RPMI7951 (cell line): ENCODE measurements at places on chromosomes 2 and 18. TPM values are rescaled to one million over a fixed set of nuclear protein-coding genes. Genes with fewer than 3 reads are reported as not detected.

- no peak for DNase-seq
These were observed 546.7 kb upstream of the ID2 start for GRCh38 chr2:8134985-8135682.

DNA sequence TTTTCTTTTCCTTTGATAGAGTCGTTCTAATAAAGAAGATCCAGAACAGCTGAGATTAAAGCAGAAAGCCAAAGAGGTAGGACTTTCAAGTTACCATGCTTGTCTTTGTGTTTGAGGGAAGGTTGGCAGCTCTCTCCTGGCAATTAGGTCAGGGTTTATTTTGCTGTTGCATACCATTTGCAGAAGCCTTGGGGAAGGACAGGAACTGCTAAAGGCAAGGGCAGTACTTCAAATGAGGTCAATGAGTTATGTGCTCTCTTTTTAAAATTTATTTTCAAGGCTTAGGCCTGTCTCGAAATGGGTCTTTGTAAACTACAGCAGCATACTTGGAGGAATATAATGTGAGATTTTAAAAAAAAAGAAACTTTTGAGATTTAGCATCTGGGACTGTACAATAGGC lies 108.9 kb downstream of the TAF4B start:
- peak; percentile 24 for DNase-seq

DNA sequence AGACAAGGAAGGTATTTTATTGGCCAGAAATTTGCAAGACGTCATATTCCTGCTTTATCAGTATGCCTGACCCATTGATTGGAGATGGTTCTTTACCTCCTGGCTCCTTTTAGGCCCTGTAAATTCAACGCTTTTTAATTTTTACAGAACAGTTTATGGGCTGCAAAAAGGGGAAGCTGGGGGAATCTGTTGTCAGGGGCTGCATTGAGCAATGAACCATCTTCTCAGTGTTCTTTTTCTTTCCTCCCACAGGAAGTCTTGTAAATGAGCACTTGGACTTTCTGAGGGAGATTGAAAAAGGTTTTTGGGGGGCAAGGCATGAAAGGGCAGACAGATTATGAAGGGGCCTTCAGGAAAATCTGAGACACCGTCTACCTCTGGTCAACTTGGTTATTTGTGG lies 503.6 kb upstream of the TNP1 start:
- DNase-seq: no peak

GRCh38 chr2:207274530-207275189 lies 108.9 kb upstream of the KLF7 start:
- DNase-seq: no peak

DNA sequence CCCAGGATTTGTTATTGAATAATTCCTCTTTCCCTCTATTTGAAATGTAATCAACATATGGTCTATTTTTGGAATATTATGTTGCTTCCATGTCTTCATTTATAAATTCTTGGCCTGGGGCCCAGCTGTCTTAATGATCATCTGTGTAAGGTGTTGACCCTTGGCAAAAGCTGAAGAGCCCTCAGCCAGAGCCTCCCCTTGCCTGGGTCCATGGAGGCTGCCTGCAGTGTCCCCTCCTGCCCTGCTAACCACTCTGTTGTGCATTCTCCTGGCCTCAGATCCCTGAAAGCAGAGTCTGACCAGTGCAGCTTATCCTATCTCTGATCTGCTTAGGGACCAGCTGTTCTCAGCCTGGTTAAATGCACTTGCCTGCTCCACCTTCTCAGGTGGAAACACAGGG lies 226.1 kb upstream of the APCDD1 start:
- peak; percentile 13 for DNase-seq

- DNase-seq: no peak
These were observed 160.6 kb downstream of the GALNT3 start for GRCh38 chr2:165633431-165633830.

- DNase-seq: no peak
These were observed 12.6 kb upstream of the COL6A3 start for GRCh38 chr2:237426517-237426916.

- DNase-seq: peak; percentile 100
These were observed 14.1 kb upstream of the CHRNA1 start for GRCh38 chr2:174778085-174778981.

- no peak for DNase-seq
These were observed 616.6 kb upstream of the FSHR start for GRCh38 chr2:49770919-49771318.

DNA sequence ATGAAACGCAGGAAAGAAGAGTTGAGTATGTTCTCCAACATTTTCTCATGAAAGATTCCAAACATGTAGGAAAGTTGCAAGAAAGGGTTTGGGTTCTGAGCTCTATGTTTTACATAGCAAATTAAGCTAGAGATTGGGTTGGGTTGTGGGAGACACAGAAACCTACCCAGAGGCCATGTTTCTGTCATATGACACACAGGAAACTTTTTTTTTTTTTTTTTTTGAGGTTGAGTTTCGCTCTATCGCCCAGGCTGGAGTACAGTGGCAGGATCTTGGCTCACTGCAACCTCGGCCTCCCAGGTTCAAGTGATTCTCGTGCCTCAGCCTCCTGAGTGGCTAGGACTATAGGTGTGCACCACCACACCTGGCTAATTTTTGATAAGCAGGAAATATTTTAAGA lies 57.6 kb downstream of the DOCK10 start:
- peak; percentile 67 for DNase-seq

DNA sequence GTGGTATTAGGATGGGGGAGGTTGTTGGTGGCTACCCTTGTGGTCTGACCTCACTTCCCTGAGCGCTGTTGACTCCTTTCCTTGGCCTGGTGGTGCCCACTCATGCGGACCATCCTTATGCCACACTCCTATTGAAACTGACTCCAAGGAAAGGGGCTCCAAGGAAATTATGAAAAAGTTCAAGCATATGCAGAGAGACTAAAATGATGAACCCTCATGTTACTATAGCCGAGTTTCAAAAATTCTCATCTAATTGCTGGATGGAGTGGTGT lies 96.2 kb upstream of the STPG4 start:
- DNase-seq: no peak

DNA sequence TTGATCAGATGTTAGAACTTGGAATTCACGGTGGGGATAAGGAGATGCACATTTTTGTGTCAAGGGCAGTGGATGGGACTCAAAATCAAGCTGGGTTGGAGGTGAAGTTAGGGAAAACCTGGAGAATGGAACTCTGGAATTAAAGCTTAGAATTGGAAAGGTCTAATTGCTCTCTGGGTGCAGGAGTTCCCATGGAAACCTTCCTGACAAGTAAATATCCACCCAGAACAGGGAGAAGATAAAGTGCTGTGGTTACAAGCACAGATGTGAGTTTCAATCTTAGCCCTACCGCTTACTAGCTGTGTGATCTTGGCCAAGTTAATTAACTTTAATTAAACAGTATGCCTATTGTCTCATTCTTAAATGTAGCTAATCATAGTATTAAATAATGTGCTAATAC lies 71.3 kb upstream of the TCF7L1 start:
- DNase-seq: peak; percentile 54

GRCh38 chr2:122831649-122832048 lies 1076.2 kb downstream of the TSN start:
- DNase-seq: no peak

DNA sequence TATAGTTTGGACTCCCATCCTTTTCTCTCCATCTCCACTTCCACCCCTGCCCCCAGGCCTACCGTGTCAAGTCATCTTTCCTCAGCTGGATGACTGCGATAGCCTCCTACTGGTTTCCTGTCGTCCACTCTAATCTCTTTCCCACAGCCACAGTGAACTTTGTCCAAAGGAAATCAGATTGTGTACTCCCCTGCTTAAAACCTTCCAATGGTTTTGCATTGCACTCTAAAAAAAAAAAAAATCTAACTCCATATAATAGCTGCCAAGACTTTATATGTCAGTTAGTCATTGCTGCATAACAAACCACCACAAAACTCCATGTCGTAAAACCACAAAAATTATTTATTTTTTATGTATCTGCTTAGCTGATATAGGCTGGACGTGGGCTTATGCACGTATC lies 160.2 kb upstream of the CCDC68 start:
- DNase-seq: no peak

DNA sequence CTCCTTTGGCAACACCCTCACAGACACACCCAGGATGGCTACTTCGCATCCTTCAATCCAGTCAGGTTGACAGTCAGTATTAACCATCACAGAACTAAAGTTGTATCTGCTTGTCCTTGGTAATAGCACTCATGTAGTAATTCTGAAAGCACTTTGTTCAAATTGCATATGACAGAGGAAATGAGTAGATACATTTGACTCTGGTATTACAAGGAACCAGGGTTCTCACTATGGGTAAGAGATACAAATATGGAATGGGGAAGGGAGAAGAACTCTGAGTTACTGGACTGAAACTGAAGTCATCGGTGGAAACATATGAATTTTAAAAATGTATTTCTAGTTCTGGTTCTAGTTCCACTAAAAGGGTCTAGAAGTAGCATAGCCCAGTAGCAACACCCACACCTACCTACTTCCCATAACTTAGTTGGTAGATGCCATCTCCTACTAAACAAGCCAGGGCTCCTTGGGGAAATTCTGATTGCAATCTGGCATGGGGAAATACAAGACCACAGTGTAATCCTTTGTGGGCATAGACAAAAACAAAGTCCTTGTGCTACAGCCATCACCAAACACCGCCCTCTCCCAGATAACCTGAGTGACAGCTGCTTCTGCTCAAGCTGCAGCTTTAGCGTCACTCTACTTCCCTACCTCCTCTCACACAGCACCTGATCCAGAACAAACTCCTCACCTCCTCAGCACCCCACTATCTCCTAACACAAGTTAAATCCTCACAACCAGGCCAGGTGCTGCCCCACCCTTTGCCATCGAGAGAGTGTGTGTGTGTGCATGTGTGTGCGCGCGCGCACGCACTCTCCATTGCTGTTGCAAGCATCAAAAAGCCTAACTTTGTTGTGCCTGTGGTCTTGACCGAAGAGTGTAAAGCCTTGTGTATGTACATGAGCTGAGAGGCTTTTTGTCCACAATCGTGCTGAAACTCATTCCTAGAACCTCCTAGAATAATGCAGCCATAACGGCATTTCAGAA lies 31.4 kb upstream of the CD226 start:
- DNase-seq: no peak

- DNase-seq: no peak
These were observed 235.2 kb downstream of the GCA start for GRCh38 chr2:162579169-162579568.

DNA sequence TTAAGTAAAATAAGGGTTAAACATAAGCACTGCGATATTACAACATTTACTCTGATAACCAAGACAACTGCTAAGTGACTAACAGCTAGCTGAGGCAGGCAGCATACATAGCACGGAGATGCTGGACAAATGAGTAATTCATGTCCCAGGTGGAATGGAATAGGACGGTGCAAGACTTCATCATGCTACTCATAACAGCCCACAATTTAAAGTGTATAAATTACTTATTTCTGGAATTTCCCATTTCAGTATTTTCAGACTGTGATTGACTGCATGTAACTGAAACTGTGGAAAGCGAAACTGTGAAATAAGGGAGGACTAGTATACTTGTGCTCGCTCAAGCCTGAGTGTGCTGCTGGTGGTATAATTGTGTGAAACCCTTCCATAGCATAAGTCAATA lies 12.9 kb downstream of the IER3IP1 start:
- peak; percentile 44 for DNase-seq

GRCh38 chr2:43302182-43302960 lies 76.0 kb upstream of the ZFP36L2 start:
- peak; percentile 25 for DNase-seq

- no peak for DNase-seq
These were observed 25.1 kb upstream of the GPR17 start for GRCh38 chr2:127620866-127621265.

DNA sequence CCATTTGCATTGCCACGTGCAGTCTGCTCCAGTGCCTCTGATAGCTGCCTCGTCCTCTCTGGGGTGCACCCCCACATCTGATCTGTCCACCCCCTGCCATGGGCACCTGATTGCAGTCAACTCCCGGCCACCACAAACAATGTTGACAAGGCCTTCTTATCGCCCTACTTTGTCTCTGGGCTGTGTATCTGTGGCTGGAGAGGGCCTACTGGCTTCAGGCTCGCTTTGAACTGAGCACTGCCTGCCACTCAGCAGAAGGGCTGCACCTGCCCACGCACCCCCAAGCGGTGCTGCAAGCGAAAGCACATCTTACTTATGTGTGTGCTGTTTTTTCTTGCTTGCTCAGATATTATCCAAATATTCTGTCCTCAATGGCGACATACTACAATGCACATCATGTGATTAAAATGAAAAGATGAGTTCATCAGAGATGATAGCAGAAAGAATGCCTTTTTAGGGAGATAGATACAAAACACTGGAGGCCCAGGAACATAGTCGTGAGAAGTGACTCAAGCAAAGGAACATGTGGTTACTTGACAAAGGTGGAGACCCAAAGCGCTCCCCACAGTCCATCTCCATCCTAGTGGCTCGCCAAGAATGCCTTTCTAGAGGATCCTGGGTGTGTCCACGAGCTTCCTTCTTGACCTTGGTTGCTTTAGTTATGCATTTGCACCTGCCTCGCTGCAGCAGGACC lies 28.8 kb downstream of the FBLN7 start:
- DNase-seq: no peak

DNA sequence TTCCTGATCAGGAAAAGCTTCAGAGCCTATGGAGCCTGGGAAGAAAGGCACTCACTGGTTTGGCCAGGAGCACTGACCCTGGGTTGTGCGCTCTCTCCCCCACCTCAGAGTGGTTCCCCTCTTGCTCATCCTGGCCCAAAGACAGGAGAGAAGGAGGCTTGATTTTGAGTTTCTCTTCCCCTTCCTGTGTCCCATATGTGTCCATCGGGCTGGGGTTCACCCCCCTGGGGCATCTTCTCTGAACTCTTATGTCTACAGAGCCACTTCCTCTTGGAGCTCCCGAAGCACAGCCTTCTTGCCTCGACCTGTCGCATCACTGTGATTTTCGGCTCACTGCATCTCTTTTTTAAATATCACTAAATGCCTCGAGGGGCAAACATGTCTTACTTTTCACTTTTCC lies 692.3 kb downstream of the RNF144A start:
- DNase-seq: no peak

DNA sequence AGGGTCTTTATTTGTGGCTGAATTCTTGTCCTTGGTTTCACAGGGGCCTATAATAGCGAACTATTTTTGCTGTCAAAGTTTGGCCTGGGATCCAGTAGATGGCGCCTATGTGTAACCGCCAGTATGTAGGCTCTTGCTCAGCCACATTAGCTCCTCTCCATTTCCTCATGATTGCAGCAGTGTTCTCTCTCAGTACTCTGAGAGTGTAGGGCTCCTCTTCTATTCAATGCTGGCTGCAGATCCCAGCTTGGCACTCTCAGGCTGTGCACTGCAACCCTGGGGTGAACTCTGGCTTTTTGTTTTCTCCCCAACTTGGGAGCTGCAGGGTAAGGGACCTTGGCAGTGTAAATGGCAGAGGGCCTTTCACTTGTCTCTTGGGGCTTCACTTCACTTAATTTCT lies 344.6 kb upstream of the CHAC2 start:
- DNase-seq: peak; percentile 51

Gene SLC4A1AP
- total RNA-seq: 37.9 and 40.0 TPM in 2 replicates

Gene REG3A
- not detected in 2 replicates for total RNA-seq

Gene ALKAL2
- total RNA-seq: not detected in 2 replicates

Gene C2orf76
- total RNA-seq: 19.8 and 23.7 TPM in 2 replicates

Gene HOXD8
- total RNA-seq: 11.7 and 16.1 TPM in 2 replicates

Gene ABI2
- 35.6 and 35.7 TPM in 2 replicates for total RNA-seq

Gene MYO1B
- 173 and 185 TPM in 2 replicates for total RNA-seq

Gene CYTIP
- total RNA-seq: 0.72 and 1.8 TPM in 2 replicates

Gene TRIM54
- total RNA-seq: 0.10 TPM in 1 of 2 replicates, not detected in the other

Gene ERFE
- 0.10 and 1.8 TPM in 2 replicates for total RNA-seq
